ENCODE measurements at places on chromosomes 3 and 15.

- no peak for DNase-seq
Observed at GRCh38 chr15:69562116-69562515, 109.5 kb downstream of the RPLP1 start.

- no peak for DNase-seq
Observed at GRCh38 chr15:41884458-41884857, 9.4 kb downstream of the SPTBN5 start.

- DNase-seq = no peak
Observed at GRCh38 chr3:87179642-87180041, 47.5 kb upstream of the CHMP2B start.

- no peak for DNase-seq
Observed at GRCh38 chr3:173538410-173538809, 140.9 kb downstream of the NLGN1 start.

- DNase-seq = no peak
Observed at GRCh38 chr15:51104512-51104911, 9.8 kb upstream of the TNFAIP8L3 start.

DNA sequence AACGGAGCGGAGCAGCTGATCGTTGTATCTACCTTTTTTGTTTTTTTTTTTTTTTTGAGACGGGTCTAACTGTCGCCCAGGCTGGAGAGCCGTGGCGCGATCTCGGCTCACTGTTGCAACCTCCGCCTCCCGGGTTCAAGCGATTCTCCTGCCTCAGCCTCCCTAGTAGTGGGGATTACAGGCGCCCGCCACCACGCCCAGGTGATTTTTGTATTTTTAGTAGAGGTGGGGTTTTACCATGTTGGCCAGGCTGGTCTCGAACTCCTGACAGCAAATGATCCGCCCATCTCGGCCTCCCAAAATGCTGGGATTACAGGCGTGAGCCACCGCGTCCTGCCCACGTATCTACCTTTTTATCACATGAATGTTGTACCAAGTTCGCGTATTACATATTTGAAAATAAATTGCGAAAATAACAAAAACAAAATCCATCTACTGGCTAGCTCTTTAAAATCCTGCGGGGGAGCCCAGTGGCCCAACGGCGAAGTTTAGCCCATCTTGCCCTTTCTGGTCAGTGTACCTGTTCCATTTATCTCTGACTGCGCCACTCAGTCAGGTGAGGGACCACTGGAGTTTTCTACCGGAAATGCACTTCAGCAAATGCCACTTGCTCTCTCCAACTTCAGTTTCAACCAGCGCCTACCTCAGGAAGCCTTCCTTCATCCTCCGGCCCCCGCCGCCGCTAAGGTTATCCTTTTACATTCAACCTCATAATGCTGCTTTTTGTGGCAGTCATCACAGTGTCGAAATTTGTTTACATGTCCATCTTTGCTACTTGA is 1.2 kb upstream of the EIF3J start:
- peak; percentile 24 for DNase-seq

DNA sequence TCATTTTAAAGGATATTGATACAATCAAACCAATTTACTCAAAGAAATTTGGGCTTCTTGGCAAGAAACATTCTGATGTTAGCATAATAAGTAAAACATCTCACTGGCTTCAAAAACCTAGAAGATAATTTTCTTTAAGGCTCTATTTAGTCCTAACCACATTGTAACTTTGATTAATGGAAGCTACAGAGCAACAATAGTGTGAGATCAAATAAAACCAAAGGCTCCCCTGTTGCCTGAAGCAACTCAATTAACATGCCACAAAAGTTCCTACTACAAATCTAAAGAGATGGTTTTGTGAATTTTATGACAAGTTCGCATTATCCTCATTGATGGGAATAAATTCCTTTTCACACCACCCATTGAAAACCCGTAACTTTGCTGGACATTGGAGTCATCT is 5.9 kb downstream of the DPH6 start:
- no peak for DNase-seq

DNA sequence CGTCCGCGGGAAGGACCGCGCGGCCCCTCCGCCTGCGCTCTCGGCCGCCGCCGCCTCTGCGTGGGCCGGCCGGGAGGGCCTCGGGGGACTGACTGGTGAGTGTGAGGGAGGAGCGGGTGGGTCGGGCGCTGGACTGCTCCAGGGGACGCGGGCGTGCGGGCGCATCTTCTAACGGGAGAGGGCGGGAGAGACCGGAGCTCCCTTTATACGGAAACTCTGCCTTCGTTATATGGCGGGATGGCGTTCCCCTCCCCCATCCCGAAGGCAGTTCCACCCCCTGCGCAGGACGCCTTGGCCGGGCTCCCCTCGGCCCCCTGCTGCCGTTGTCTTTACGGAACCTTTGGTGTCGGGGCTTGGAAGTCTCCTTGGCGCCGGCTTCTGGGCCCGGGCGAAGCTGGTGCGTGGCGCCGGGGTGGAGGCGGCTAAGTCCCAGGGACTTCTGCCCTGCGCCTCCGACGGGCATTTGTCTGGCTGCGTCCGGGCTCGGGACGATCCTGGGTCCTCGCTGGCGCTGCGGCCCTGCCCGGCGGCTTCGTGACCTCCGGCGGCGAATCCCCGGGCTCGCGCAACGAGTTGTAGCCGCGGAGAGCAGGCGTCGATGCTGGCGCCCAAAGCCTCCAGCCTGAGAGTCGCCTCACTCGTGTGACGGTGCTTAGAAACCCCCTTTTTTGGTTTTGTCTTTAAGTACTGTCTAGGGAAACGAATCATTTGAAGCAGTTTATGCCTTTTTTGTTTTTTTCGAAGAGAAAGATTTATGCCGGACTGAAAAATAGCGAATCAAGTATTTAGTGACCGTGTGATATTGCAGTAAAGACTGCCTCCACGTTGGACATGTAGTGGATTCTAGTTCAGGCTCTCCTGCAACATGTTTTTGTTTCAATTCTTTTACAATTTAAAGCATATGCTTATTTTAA is 623 bp downstream of the ZNF639 start:
- peak; percentile 64 for DNase-seq

- no peak for DNase-seq
Observed at GRCh38 chr3:72892870-72893269, 5.0 kb downstream of the GXYLT2 start.

DNA sequence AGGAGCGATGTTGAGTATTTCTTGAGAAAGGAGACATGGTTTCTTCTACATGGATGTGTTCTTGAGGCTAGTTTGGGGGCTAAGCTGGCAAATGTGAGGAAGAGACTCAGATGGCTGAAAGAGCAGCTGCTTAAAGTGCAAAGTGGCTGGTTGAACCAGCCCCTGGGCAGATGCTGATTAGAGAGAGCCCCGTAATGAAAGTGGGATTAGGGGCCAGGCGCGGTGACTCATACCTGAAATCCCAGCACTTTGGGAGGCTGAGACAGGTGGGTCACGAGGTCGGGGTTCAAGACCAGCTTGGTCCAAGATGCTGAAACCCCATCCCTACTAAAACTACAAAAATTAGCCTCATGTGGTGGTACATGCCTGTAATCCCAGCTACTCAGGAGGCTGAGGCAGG is 75.0 kb upstream of the GCNT3 start:
- DNase-seq = no peak

- no peak for DNase-seq
Observed at GRCh38 chr15:62828364-62828763, 214.2 kb upstream of the TPM1 start.

GRCh38 chr3:155321418-155321817 is 27.9 kb upstream of the STRIT1 start:
- DNase-seq = no peak

DNA sequence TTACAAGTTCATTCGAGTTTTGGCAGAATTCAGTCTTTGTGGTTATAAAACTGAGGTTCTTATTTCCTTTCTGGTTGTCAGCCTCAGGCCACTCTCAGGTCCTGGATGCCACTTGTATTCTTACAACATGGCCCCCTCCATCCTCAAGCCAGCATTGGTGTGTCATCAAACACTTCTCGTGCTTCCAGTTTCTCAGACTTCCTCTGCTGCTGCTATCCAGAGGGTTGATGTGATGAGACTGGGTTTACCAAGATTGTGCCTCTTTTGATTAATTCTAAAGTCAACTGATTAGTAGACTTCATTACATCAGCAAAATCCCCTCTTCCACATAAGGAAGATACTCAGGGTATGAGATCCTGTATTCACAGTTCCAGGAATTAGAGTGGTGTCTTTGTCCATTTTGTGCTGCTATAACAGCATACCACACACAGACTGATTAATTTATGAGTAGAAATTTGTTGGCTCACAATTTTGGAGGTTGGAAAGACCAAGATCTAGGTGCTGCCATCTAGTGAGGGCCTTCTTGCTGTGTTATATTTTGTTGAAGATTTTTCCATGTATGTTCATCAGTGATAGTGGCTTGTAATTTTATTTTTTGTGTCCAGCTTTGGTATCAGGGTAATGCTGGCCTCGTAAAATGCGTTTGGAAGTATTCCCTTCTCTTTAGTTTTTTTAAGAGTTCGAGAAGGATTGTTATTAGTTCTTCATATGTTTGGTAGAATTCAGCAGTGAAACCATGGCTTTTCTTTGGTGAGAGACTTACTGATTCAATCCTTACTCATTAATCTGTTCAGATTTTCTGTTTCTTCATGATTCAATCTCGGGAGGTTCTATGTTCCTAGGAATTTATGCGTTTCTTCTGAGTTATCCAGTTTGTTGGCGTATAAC is 11.1 kb downstream of the LRCH3 start:
- peak; percentile 11 for DNase-seq

DNA sequence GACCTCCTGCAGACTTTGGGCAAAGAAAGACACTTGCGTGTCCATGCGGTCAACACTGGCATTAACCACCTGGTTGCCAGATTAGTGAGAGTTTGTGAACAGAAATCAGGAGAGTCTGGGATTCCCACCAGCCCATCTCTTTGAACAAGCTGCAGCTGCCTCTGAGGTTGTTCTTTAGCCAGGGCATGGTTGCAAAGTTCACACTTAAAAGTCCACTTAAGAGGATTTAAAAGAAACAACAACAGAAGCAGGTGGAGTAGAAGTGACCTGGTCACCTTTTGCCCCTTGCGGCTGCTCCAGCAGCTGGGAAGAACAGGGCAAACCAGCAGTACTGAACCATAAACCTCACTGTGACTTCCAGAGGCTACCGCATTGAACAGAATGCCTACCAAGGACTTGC is 97.3 kb downstream of the FOXB1 start:
- DNase-seq = no peak

DNA sequence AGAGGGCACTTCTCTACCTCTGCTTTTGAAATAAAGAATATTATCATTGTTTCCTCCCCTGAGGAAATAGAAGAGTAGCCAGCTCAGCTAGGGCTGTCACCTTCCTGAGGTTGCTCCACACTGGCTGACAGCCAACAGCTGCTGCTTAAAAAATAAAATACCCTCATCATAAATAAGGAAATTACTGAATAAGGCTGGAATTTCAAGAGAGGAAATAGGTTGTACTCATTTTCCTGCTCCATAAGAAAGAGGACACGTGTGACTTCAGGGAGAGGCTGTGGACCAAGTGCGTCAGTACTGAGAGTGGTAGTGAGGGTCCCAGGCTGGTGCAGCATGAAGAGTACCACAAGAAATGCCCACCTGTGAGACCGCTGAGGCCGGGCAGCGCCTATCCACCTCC is 8.1 kb upstream of the C2CD4B start:
- no peak for DNase-seq

- DNase-seq = no peak
Observed at GRCh38 chr15:68203956-68204355, 1.2 kb downstream of the CALML4 start.

GRCh38 chr3:4945324-4945723 is 33.9 kb upstream of the BHLHE40 start:
- DNase-seq = no peak

GRCh38 chr3:33186524-33187367 is 31.9 kb downstream of the SUSD5 start:
- DNase-seq = no peak

- no peak for DNase-seq
Observed at GRCh38 chr3:154085071-154085470, 36.1 kb upstream of the ARHGEF26 start.

- DNase-seq = no peak
Observed at GRCh38 chr15:69158843-69159240, 1.6 kb upstream of the GLCE start.

DNA sequence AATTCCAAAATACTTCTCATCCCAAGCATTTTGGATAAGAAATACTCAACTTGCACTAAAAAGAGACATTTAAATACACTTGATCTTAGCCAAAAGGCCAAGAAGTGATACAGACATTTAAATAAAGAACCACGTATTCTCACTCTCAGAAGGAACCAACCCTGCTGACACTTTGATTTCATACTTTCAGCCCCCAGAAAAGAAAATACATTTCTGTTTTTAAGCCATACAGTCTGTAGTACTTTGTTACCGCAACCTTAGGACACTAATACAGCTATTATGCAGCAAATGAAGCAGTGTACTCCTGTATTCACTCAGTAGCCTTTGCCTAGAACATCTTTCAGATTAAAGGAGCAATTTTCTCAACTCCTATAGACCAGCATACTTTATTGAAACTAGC is 86.7 kb downstream of the TBC1D5 start:
- DNase-seq = no peak

GRCh38 chr15:89244574-89244903 is 760 bp downstream of the FANCI start:
- DNase-seq = no peak

DNA sequence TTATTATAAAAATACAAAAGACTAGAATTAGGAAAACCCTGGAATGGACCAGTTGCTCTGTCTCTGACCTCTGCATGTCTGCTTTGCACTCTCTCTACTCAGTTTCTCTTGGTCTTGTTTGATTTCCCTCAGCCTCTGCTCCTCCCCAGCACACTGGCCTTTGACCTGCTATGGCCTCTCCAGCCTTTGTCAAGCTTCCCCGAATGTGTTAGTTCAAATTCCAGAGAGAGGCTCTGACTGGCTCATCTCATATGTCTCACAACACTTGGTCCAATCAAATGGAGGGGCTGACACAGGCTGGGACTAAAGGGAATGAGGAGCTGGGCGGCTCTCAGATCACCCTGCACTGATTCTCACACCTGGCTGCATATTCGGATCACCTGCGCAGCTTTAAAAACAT is 52.4 kb upstream of the CMTM8 start:
- DNase-seq = no peak

GRCh38 chr3:13693441-13693840 is 144.5 kb downstream of the FBLN2 start:
- no peak for DNase-seq

GRCh38 chr3:175270198-175270837 is 411.2 kb downstream of the NAALADL2 start:
- DNase-seq = no peak

- DNase-seq = no peak
Observed at GRCh38 chr3:32018757-32019564, 37.4 kb downstream of the ZNF860 start.

- DNase-seq = no peak
Observed at GRCh38 chr15:82124331-82125263, 78.8 kb upstream of the MEX3B start.

DNA sequence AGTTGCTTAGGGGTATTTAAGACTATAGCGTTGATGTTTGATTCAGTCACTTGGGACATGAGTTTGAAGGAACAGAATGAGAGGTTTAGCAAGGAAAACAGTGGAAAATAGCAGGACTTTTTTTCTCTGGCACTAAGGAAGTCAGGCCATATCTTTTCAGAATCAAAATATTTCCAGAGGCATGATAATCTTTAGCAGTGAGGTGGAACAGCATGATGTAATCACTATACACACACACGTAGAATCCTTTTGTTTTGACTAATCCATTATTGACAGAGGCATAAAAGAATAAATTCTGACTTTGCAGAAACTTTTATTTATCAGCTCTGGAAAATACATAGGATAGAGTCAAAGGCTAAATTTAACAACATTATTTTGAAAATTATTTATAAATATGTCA is 174.1 kb downstream of the ZPLD1 start:
- DNase-seq = no peak

- DNase-seq = no peak
Observed at GRCh38 chr3:142595581-142595950, 627 bp upstream of the PLS1 start.
